Hindlimb muscle (tissue), 1 donor: ENCODE measurements at places on chromosomes 13 and 19. TPM values are rescaled to one million over a fixed set of nuclear protein-coding genes. Genes with fewer than 3 reads are reported as not detected.

Gene LRRC4B
- 9.7 TPM for polyA plus RNA-seq

DNA sequence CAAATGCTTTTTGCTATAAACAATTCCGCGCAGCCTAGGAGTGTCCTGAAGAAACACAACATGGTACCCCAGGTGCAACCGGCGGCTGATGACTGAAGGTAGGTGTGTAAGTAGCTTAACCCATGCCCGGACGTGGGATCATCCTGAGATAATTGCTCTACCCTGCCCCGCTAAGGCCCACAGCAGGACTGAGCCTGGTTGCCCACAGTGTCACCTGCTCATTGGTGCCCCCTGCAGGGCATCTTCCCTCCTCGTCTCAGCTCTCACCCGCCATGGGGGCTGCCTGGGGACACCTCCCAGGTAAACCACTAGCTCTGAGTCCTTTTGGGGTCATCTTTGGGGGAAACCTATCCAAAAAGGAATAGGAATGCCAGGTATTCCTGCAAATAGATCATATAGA is 22.3 kb downstream of the TMEM161A start:
- DNase-seq = no peak

DNA sequence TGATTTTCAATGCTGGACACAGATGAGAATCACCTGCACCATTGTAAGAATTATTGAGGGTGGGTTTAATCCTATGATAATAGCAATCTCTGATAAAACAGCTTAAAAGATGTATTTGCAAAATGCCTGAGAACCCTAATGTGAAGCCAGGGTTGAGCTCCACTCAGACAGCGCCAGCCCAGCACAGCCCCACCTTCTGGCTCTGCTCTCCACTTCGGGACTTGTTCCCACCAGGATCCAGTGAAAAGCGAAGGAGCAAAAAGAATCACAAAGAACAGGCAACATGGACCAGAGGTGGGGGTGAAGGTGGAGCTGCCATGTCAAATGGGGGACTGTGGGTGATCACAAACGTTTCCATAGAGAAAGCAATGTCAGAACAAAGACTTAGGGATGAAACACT is 18.6 kb upstream of the ZNF816 start:
- DNase-seq = no peak

DNA sequence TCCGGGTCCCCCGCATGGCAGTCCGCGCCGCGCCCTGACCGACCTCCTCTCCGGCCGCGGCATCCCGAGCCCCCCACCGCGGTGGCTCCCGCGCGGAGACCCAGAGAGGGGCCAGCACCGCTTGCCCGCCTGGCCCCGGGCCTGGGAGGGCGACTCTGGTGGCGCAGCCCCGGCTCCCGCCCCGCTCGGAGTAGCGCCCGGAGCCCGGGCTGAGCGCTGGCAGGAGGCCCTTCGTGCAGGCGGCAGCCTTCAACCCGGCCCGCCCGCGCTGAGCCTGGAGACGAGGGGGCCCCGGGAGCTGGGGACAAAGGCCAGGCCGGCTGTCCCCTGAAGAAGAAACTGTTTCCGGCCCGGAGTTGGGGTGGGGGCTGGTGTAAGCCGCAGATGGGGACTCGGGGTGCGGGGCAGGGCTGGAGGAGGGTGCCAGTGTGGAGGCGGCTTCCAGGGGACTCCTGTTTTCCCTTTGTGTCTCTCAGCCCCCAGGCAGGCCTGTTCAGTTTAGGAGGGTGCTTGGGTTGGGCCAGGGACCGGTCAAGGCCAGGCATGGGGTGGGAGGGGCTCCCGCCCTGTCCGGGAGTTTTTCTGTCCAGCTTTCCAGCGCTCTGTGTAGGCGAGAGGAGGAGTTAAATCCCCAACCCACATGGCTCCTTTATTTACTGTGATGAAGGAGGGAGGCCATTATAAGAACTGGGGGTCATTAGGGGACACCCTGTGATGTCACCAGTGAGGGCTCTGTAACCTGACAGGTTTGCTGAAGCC is 935 bp downstream of the LRP3 start:
- DNase-seq = no peak

DNA sequence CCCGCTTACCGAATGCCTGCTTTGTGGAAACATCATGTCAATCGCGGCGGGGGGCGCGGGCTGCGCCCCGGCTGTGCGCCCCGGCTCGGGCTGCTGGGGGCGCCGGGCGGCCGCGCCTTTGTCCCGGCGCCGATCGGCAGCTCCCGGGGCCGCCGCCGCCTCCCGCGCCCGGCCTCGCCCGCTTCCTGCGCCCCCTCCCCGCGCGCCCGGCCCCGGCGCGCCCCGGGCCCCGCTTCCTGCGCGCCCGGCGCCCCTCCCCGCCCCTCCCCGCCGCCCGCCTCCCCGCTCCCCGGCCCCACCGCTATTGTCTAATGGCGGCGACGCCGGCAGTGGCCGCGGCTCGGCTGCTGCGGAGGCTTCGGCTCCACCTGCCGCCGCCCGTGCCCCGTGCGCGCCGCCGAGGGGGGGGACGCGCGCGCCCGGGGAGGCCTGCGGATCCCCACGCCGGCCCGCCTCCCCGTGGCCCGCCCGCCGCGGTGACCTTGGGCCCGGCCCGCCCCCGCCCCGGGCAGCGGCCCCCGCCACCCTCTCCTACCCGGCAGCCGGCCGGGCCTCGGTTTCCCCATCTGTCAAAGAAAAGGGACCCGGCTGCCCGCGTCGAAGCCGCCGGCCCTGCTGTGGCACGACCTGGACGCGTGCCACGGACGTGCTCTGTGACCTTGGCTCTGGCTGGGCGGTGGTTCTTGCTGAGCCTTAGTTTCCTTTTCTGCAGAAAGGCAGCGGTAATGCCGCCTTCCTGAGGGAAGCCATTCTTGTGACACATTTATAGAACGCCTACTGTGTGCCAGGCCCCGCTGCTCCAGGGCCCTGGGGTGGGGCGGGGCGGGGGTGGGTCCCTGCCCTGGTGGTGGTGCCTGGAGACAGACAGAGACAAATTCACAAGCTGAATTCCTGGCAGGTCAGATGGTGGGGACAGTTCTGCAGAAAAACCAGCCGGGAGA is at the start of gene TLE5:
Gene TLE5 (minus strand): TSS at position 331 of the 941 bp plus-strand sequence. CDS start 295 bp downstream, at position 36.
- DNase-seq = peak; percentile 69

DNA sequence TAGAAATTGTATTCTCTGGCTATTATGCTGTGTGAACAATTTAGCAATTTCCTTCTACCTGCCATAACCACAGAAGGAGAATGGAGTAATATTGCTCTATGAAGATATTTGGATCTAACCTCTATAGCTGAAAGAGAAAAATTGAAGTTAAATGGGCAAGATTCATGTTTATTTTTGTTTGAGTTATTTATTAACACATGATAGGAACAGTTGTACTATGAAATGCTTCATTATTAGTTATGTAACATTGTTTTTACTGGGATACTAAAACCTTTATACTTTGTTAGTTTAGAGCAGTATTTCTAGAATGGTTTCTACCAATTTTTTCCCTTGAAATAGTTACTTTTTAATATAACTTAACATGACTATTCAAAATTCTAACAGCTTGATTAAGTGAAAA is 27.3 kb upstream of the VWA8 start:
- no peak for DNase-seq

DNA sequence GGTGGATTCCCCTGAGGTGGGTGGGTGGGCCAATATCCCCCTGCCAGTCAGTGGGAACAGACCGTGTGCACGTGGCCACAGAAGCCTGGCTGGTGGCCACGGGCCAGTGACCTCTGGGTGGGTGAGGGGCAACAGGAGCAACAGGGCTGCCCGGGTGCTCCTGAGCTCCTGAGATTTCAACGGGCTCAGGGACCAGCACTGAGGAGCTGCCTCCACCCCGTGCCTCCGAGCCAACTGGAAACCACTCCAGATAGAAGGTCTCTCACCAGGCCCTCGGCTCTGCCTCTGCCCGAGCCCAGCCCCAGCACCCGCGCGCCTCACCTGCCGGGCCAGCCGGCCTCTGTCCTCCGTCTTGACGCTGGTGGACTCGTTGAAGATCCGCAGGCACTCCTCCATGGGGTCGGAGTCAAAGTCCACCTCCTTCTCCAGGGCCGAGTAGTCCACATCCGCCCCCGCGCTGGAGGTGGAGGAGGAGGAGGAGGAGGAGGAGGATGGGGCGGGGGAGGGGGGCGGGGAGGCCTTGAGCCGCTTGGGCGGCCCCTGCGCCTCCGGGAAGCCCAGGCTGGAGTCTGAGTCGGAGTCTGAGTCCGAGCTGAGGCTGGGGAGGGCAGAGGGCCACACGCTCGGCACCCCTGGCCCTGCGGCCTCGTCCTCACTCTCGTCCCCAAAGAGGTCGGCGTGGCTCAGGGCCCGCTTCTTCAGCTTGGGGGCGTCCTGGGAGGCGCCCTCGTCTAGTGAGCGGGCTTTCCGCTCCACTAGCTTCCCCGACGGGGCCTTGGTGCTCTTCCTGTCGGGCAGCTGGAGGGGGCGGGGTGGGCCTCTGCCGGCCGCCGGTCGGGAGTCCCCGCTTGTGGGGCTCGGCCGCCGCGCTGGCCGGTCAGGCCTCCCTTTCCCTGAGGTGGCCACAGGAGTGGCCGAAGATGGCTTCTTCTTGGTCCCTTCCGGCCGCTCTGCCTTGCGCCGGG is 14.8 kb upstream of the ATP8B3 start:
- DNase-seq = no peak

GRCh38 chr13:36157480-36157879 is 26.3 kb upstream of the DCLK1 start:
- DNase-seq = peak; percentile 80

DNA sequence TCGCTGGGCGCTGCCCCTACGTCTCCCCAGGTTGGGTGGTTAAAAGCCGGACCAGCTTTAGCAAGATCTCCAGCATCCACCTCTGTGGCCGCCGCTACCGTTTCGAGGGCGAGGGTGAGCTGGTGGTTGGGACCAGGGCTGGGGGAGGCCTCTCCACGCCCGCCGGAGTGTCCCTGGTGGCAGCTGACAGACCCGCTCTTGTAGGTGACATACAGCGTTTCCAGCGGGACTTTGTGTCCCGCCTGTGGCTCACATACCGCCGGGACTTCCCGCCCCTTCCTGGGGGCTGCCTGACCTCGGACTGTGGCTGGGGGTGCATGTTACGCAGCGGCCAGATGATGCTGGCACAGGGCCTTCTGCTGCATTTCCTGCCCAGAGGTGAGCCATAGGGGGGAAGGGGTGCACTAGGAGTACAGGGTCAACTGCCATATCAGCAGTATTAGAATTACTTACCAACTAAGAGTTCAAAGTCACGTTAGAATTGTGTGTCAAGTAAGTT is 1.1 kb downstream of the ATG4D start:
- DNase-seq = no peak

- no peak for DNase-seq
Observed at GRCh38 chr19:14107581-14108461, 9.7 kb downstream of the PRKACA start.

- DNase-seq = no peak
Observed at GRCh38 chr19:33227242-33227650, 1.6 kb upstream of the SLC7A10 start.
